Globus pallidus (tissue), 1 donor: ENCODE measurements at places on chromosomes 16 and 17.
A peak's percentile ranks its signal among the peaks of the same experiment; 100 is the strongest.

DNA sequence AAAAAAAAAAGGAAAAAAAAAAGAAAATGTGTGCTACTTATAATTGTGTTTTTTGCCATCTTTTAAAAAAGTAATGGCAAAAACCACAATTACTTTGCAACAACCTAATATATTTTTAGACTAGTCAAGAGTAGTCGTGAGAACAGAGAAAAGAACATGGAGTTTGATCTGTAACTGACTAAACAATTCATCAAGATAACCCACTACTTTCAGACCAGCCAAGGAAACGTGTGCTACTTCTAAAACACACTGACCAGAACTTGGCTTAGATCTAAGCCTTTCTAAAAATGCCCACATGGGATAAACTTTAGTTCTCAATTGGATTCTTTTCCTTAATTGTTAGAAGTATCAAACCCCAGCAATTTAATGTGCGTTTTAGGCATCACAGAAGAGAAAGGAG lies 616 bp downstream of the PECAM1 start:
- DNase-seq = no peak

DNA sequence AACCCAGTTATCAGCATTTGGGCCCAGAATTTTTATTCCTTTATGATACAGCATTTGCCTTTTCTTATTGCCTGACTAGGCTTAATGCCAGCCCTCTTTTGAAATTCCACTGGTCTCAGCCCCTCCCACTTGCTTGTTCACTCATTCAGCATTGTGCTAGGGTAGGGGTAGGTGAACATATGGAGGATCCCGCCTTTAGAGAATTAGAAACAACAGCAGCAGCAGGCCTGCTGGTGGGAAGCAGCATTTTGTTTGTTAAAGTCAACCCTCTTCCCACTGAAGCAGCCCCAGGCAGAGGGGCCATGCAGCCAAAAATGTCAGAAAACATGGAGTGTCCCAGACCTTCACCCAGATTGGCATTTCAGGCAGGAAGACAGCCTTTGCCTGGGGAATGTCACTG lies 1355.2 kb downstream of the CDH8 start:
- DNase-seq = no peak

GRCh38 chr16:66308096-66308495 lies 58.4 kb upstream of the CDH5 start:
- no peak for DNase-seq

DNA sequence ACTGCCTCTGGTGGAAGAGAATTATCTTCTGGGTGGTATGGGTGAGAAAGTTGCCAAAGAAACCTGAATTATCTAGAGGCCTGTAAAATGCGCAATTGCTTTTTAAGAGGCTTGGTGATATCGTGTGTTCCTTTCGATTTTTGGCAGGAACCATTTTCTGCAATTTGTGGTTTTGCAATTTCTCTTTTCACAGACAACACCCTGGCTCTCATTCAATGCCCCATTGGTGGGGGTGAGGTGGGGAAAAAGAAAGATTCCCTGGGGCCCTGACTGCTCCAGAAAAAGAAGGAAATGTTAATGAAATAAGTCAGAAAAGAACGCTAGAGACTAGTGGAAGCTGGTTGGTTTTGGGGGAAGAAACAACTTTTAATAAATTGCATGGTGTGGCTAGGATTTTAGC lies 77.4 kb downstream of the ANKFN1 start:
- peak; percentile 10 for DNase-seq

GRCh38 chr17:35103271-35103670 lies 16.4 kb downstream of the RAD51D start:
- no peak for DNase-seq

GRCh38 chr16:2032285-2033056 lies 5.8 kb downstream of the NHERF2 start:
- peak; percentile 75 for DNase-seq

DNA sequence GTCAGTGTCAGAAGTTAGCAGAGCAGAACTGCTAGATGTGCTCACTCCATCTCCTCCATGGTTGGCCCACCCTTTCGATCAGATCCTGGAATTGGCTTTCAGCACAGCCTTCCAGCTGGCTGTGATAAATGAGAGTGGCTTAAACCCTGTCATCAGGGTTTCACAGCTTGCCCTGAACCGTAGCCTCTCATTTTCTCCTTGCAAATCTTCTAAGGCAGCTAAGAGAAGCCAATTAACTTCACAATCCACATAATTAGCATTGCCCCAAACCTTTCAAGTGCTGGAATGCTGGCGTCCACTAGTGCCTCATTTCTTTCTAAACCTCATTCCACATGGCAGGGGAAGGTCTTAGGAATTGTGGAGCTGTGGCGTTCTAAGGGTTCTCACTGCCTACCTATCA lies 21.7 kb downstream of the MILR1 start:
- DNase-seq = no peak

- DNase-seq = no peak
Observed at GRCh38 chr17:63974594-63975192, 2.0 kb upstream of the SCN4A start.

DNA sequence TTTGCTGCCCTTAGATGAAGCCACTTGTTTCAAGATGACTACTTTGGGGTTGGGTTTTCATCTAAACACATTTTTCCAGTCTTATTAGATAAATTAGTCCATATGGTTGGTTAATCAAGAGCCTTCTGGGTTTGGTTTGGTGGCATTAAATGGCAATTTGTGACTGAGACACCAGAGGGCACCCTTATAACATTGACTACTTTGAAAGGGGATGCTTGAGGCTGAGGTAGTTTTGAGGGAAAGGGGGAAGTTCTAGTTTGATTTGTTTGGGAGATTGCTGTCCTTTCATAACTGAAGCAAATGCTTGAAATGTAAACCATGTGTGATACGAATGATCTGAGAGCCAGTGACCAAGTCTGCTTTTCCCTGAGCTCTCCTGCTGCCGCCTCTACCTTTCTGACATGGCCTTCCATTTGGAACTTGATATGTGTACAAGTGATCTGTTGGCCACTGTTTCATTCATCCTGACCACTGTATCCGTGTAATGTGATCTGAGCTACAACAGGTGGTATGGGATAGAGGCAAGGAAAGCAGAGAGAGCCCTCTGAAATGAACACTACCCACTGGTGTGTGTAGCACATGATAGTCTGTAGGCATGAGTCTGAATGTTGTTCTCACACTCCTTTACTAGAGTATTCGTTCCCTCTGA lies 5.8 kb upstream of the RARA start:
- peak; percentile 66 for DNase-seq

DNA sequence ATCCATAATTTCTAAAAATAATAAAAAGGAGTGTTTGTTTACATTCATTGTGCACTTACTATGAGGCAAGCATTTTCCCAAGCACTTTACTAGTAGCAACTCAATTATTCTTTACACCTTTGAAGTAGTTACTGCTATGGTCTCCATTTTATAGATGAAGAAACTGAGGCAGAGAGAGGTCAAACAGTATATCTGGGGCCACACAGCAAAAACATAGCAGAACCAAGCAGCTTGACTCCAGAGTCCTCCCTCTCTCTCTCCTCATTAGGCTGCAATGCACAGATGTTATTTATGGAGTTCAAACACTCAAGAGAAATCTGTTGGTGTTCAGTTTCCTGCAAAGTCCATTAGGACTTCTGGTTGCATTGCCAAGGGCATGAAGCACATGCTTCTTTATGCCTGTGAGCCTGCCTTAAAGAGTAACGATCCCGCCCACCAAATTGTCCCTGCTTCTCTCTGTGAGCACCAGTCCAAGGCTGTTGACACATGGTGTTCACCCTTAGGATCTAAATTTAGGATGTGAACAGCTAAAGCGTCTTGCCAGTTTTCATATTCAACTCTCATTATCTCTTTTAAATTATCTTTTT lies 44.0 kb downstream of the GPRC5B start:
- no peak for DNase-seq

DNA sequence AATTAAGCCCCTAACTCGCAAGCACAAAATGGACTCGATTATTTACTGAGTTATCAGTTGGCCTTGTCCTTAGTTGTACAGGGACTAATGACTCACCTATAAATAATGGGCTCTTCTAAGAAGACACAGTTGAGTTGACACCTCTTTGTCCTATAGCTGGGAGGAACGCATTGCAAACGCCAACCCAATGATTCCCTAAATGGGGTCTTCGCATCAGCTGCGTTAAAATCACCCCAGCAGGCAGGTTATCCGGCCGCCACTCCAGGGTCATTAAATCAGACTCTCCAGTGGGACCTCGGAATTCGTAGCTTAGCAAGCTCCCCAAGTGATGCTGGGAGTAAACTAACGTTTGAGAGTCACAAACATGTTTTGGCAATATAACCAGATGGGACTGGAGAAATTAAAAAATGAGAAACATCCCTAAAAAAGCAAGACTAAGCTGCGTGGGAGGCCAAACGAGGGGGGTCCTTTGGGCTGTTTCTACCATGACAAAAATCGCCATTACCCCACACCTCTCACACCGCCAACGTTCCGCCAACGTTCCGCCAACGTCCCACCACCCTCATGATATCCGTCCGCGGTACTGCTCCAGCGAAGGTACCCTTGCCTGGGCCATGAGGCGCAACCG lies 932 bp upstream of the NFE2L1 start:
- DNase-seq = no peak

GRCh38 chr17:70053241-70054234 lies 21.5 kb upstream of the KCNJ16 start:
- no peak for DNase-seq

GRCh38 chr16:7161891-7162290 lies 170.8 kb upstream of the RBFOX1 start:
- no peak for DNase-seq

DNA sequence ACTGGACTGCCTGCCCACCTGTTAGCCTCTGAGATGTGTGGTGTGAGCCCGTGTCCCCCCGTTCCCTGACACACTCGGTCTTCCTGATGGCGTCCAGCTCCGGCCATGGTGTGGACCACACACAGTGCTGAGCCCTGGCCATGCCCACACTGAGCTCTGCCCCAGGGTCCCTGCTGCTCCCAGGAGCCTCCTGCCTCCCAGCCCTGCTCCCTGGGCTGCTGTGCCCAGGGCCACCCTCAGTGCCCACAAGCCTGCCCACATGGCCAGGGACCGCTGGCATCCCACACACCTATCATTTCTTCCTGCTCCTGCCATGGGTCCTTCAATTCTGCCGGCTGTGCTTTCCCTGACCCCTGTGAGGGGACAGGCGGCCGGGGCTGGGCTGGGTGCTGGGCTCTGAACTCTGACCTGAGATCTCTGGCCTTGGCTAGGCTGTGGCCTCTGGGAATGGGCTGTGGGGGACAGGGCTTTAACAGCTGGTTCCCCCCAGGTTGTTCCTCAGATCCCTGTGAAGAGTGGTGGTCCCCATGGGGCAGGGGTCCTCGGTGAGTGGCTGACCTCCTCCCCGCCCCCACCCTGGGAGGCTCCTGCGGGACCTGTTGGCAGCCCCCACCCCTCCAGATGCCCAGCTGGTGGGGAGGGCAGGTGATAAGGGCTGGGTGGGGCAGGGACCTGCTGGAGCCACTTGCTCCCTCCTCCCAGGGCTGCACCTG lies 4.0 kb downstream of the CEMP1 start:
- DNase-seq = no peak

- no peak for DNase-seq
Observed at GRCh38 chr17:81400154-81400977, 5.1 kb downstream of the BAHCC1 start.

DNA sequence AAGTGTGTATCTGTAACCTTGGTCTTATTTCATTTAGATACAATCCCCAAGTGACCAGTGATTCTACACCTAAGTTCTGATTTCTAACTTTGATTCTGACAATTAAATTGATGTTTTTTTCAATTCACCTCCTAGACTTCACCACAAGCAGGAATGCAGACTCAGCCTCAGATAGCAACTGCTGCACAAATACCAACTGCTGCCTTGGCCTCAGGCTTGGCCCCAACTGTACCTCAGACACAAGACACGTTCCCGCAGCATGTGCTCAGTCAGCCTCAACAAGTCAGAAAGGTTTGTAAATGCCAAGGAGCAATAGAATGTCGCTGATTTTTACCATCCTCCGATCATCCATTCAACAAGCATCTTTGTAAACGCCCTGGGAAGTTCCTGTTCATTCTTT lies 177.7 kb downstream of the MRTFB start:
- DNase-seq = no peak

DNA sequence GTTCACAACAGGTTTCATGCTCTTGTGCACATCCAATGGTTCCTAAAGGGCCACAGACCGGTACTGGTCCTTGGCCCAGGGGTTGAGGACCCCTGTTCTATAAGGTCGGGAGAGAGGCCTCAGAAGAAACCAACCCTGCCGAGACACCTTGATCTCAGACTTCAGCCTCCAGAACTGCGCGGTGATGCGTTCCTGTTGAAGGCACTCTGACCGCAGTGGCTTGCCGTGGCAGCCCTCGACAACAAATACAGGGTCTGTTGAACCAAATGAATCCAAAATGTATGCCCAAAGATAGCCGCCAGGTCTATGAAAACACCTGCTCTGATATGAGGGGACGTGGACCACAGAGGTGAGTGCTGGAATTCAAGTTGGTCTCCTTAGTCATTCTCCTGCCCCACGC lies 389.8 kb downstream of the SEC14L1 start:
- DNase-seq = no peak
